ENCODE measurements at places on chromosomes 7 and 10. TPM values are rescaled to one million over a fixed set of nuclear protein-coding genes. Genes with fewer than 3 reads are reported as not detected.

DNA sequence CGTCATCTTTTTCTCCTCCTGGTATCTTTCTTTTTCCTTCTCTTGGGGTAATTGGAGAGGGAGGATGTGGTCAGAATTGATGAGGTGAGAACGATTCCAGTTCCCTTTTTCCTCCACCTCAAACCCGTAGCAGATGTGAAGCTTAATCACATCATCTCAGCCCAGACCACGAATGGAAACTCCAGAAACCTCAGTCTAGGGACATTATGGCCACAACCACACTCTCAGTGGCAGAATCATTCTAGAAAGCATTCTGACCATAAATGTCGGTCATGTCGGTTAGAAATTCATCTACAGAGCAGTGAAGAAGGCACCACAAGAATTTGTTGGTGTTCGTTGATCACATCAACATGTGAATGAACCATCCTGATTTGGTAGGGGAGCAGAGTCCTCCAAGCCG is 78.7 kb downstream of the GATA3 start:
- no peak for DNase-seq

- DNase-seq = peak; percentile 58
These were observed 140.7 kb upstream of the HABP2 start for GRCh38 chr10:113412161-113412560.

DNA sequence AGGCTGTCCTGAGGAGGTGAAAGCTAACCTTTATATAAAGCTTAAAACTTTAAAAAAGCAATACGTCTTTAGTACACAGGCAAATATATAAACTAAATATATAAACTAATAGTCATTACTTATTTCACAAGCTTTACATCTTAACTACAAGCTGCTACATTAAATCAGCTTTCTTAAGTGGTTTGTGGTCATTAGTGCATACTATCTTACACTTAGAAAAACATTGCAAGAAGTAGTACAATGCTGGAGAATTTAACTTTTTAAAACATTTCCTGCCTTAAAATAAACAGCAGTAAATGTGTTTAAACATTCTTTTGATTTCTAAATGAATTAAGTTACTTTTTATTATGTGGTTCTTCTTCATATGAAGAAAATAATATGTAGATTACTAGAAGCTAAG is 36.3 kb downstream of the MET start:
- DNase-seq = no peak

The FAM25A gene
- polyA plus RNA-seq = not detected

GRCh38 chr10:114662646-114663217 is 4.7 kb upstream of the ABLIM1 start:
- no peak for DNase-seq

The ARF5 gene
- polyA plus RNA-seq = 220 TPM

DNA sequence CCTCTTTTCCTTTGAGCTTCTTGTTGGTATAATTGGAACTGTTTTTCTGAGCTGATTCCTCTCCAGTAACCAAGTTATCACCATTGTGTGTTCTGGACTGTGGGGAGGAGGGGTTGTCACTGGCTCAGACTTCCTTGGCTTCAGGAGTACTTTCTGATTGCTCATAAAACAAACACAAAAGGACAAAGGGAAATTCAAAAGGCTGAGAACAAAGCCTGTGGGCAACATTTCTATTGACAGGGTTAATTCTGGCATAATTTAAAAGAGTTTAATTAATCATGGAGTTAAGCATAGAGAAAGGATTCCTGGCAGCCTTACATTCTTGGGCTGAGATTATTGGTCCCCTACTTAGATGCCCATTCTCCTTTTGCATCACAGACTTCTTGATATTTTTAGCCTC is 222.9 kb upstream of the KMT2E start:
- DNase-seq = no peak
